Progenitor cell of endocrine pancreas (in vitro differentiated cells): ENCODE measurements at places on chromosomes 2 and 18. TPM values are rescaled to one million over a fixed set of nuclear protein-coding genes. Genes with fewer than 3 reads are reported as not detected.
A peak's percentile ranks its signal among the peaks of the same experiment; 100 is the strongest.

TP53I3 gene
- total RNA-seq: 64.4 and 67.8 TPM in 2 replicates

GPR39 gene
- total RNA-seq: 4.0 and 4.6 TPM in 2 replicates

- DNase-seq: no peak
Measured at GRCh38 chr2:105853354-105854088, 108.8 kb downstream of the NCK2 start.

DNA sequence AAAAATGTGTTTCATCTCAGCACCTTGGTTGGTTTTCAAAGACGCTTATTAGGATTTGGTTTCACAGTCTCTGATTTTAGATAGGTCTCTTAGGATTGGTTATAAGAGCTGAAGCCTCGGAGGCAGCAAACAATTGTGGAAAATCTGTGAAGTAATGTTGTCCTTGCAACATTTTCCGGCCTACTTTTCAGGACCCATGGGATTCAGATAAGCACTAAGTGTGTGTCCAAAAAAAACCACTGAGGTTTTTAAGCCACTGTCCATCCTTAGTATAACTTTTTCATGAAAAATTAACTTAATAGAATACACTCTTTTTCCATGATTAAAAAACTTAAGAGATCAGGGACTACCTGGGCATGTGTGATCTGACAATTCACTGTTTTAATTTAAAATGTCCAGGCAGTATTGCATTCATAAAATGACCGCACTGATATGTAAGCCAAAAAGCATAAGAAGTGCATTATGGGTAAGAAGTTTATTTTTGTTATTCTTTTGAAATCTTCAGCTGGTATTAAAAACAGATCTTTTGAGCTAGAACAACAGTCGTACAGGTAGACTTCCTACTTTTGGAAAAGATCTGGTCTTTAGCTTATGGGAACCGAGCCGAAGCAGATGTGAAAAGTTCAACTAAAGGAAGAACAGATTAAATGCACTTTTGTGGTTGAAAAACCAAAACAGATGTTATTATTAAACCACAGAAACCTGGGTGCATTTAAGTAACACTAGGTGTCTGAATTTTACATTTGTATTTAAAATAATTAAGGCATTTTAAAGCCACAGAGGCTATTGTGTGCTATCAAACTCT lies 479.4 kb upstream of the ZEB2 start:
- DNase-seq: no peak

DNA sequence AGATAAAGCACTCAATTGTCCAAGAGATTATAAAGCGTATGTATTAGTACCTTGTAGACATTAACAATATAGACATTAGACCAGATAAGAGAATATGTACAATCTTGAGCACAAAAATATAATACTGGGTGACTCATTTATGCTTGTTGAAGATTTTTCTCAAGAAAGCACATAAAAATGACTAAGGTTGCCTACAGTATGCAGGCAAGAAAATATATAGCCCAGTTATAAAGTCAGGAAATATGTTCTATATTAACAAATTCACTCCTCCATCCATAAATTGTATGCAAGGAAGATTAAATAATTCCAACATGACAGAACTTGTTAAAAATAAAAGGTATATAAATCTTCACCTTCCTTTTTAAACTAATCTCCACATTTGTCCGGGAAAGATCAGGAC lies 356.4 kb upstream of the SLC39A10 start:
- no peak for DNase-seq

DNA sequence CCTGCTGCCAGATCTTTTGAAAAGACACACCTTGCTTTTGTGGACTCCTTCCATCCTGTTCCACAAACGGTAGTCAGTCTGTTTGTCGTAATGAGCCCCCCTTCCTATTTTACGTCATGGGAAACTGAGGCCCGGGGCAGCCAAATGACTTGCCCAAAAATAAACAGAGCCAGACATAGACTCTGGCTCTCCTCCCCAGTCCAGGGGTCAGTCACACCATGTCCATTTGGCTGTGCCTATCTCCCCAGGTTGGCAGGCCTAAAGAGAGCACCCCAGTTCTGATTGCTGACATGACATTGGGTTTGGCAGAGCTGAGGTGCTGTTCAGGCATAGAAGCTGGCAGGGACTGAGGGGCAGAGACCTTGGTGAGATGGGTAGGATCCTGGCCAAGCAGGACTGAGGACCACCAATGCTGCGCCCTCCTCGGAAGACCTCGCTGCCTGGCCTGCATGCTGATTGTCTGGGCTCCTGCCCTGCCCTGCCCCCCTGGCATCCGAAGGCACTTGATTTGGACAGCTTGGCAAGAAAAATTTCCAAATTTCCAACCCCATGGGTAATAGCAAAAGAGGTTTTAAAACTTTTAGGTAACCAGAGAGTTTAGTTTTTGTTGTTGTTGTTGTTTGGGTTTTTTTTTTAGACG lies 335.4 kb downstream of the DYSF start:
- no peak for DNase-seq

GRCh38 chr2:39203382-39203781 lies 40.4 kb downstream of the CDKL4 start:
- DNase-seq: no peak

DNA sequence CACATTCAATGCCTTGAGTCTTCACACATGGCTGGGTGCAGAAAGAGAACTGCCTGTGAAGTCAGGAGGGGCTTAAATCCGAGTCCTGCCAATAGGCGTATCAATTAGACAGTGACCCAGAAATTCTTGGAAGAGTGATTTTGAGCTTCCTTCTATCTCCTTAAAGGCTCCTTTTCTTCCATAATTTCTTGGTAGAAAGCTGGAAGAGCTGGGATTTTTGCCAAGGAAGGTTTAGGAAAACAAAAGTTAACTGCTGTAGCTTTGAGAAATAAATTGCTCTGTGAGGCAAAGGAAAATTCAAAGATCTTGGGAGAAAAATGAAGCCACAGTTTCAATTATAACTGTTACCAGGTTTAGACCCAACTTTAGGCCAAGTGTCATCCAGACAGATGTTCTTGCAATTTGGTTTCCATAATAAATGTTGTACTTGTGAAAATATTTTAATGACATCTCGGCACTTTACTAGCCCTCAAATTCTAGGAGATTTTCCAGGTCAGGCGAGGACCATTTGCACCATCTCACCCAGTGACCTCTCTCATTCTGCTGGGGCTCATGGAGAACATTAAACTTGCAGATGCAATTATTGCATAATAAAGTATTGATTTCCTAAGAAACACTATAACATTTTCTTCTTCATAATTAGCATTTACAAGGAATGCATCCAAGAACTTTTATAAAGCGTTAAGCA lies 329.7 kb upstream of the MEIS1 start:
- no peak for DNase-seq

DNA sequence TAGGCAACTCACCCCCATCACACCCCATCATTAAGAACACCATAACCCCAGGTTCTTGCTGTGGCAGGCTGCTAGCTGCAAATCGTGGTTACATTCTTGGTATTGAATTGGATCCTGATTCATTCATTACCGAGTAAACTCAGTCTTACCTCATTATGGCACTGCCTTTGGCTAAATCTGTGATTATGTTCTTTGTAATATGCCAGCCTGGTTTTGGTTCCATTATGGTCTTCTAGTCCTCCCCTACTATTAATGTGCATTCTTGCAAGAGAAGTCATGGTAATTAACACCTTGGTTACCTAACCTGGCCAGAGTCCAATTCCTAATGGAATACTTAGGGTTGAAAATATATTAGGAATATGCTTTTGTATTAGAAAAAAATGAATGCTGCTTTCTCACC lies 258.9 kb upstream of the APCDD1 start:
- DNase-seq: no peak

- DNase-seq: no peak
Measured at GRCh38 chr2:172429301-172429968, 2.0 kb downstream of the ITGA6 start.

- no peak for DNase-seq
Measured at GRCh38 chr2:226791056-226791486, 8.5 kb downstream of the IRS1 start.

SEH1L gene
- total RNA-seq: 43.3 and 44.7 TPM in 2 replicates

GRCh38 chr2:197273485-197273884 lies 37.1 kb downstream of the ANKRD44 start:
- no peak for DNase-seq

ITGAV gene
- total RNA-seq: 69.1 and 75.3 TPM in 2 replicates

- peak; percentile 36 for DNase-seq
Measured at GRCh38 chr2:65722028-65722778, 289.8 kb upstream of the SPRED2 start.

GRCh38 chr2:121356058-121356640 lies 71.1 kb upstream of the TFCP2L1 start:
- peak; percentile 37 for DNase-seq

DNER gene
- 0.91 TPM in 2 replicates for total RNA-seq

GRCh38 chr18:58992301-58993231 lies 127.9 kb downstream of the ZNF532 start:
- no peak for DNase-seq

DNA sequence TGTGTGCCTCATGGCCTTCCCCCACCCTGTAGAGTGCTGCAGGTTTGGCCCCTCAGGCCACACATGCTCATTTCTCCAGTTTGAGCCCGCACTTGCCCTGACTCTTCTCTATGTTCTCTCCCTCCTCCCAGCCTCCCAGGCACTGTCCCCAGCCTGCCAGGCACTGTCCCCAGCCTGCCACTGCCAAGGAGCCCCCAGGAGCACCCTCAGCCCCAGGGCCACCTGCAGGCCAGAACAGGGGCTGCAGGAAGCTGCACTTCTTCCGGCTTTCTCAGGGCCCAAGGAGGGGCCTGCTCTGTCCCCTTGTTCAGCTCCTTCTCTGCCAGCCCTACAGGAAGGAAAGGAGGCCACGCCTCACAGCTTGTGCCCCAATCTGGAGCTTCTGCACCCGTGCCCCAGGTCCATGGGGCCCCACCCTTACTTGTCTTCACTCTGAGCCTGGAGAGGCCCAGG lies 31.6 kb downstream of the CYP26B1 start:
- DNase-seq: no peak

GRCh38 chr2:7634409-7634808 lies 717.2 kb downstream of the RNF144A start:
- no peak for DNase-seq

- no peak for DNase-seq
Measured at GRCh38 chr18:42437646-42438045, 482.6 kb downstream of the PIK3C3 start.

DNA sequence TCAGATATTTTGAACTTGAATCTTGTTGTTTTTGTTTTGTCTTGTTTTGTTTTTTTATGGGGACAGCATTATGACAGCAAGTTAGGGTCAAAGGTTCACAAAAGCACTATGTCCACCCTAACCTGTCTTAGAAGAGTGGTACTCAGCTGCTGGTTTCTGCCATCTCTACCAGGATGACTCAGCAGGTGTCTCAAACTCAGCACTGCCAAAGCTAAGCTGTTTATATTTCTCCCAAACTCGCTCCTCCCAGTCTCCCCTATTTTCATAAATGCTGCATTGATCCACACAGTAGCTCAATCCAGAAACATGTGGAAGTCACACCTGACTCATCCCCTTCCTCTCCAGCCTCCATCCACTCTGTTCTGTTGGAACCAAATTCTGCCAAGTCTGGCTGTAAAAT lies 134.9 kb downstream of the ZBTB7C start:
- no peak for DNase-seq

DNA sequence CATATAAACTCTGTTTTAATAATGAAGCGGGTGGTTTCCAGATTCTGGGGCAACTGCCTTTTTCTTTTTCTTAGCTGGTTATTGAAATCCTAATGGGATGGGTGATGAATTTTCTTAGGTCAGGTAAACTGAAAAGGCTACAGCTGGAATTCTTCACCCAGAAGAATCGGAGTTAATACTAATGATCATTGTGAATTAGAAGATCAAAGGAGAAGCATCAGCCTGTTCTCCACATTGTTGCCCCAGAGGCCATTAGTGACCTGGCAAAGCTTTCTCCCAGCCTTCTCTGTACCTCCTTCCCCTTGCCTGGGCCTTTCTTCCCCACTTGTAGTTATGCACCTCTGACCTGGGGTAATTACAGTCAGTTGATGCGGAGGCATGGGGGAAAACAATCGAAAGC lies 82.8 kb downstream of the MEIS1 start:
- no peak for DNase-seq

DNA sequence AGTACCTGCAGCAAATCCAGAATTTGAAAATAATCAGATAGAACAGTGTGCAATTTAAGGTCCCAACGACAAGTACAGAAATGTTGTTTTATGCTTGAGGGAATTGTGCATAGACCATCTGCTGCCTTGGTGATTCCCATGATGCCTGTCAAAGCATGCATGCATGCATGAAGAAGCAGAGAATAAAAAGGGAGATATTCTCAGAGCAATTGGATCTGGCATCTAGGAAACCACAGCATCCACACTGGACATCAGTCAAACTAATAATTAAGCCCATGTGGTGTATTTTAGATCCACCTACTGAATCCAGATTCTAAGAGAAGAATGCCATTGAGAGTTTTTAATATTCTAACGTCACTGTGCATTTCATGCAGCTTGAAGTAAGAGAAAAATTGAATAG lies 361.2 kb downstream of the FSIP2 start:
- no peak for DNase-seq

FAM110C gene
- total RNA-seq: 4.2 and 5.1 TPM in 2 replicates

- no peak for DNase-seq
Measured at GRCh38 chr2:173749315-173749714, 215.9 kb downstream of the SP3 start.

DNA sequence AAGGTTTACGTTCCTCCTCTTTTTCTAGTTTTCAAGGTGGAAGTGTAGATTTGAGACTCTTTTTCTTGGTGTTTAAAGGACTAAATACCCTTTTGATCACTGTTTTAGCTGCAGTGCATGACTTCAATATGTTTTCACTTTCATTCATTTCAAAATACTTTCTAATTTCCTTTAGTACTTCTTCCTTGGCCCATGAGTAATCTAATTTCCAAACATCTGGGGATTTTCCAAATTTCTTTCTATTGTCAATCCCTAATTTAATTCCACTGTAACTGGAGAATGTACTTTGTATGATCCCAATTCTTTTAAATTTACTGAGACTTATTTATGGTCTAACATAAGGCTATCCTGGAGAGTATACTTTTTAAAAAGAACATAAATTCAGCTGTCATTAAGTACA lies 3.8 kb upstream of the RHBDD1 start:
- DNase-seq: no peak

RTP5 gene
- total RNA-seq: not detected in 2 replicates

DNA sequence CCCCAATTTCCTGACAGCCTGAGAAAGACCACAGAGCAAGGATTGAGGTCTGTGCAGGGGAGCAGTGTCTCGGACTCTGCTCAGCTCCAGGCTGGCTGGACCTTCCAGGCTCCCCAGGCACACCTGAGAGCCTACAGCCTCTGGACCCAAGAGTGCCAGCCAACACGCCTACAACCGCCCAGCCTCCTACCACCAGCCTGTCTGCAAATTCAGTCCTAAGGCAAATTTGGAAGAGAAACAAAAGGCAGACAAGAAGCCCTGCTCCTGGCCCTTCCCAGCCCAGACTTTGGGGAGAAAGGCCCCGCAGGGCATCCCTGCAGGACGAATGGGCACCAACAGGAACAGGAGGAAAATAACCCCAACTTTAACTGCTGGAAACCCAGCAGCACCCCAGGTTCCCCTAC lies 1.9 kb downstream of the HS6ST1 start:
- peak; percentile 8 for DNase-seq

ALK gene
- total RNA-seq: 0.11 TPM in 1 of 2 replicates, not detected in the other
